ENCODE measurements at places on chromosomes 12 and 14. TPM values are rescaled to one million over a fixed set of nuclear protein-coding genes. Genes with fewer than 3 reads are reported as not detected.

HHIPL1 gene
- total RNA-seq: not detected

SPIC gene
- total RNA-seq: not detected

CELA1 gene
- not detected for total RNA-seq

C12orf50 gene
- not detected for total RNA-seq

ETFBKMT gene
- total RNA-seq: 1.0 TPM

- no peak for DNase-seq
- 0 out of 2 replicates have a peak, but pooled peaks cover 3% of the 10 kb centered on the region for H3K4me1 ChIP-seq
- no peaks in the 10 kb centered on the region for H3K27me3 ChIP-seq
- no peaks in the 10 kb centered on the region for H3K36me3 ChIP-seq
Observed at GRCh38 chr14:82490397-82490796, 956.7 kb upstream of the SEL1L start.

DNA sequence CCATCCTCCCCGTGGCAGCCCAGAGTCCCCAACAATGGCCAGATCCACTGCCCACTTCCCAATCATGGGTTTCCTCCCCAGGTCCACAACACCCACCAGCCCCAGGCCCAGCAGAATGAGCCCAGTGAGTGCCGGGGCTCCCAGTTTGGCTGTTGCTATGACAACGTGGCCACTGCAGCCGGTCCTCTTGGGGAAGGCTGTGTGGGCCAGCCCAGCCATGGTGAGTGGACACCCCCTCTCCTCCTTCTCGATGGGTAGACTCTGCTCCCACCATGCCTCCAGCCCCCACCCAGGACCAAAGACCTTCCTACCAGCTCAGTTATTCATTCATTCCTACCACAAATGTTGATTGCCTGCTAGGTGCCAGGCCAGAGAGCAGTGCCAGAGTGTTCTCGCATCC is 23.8 kb downstream of the PAPLN start:
- H3K27ac ChIP-seq: no peak overlapping the region
- no peak overlapping the region for H3K4me3 ChIP-seq
- no peaks in the 10 kb centered on the region for H3K27me3 ChIP-seq
- DNase-seq: no peak
- no peaks in the 10 kb centered on the region for H3K36me3 ChIP-seq
- H3K4me1 ChIP-seq: no peaks in the 10 kb centered on the region

- H3K4me1 ChIP-seq: no peaks in the 10 kb centered on the region
- no peaks in the 10 kb centered on the region for H3K27me3 ChIP-seq
- H3K36me3 ChIP-seq: no peaks in the 10 kb centered on the region
Observed at GRCh38 chr14:87241018-87241768, 751.8 kb downstream of the GALC start.
